ENCODE measurements at places on chromosomes 7 and 10. TPM values are rescaled to one million over a fixed set of nuclear protein-coding genes. Genes with fewer than 3 reads are reported as not detected.

Gene CLRN3
- not detected for total RNA-seq

Gene NRAP
- total RNA-seq = not detected

- no peak for DNase-seq
These were observed 92.5 kb downstream of the CSTF2T start for GRCh38 chr10:51606825-51607462.

Gene ADARB2
- total RNA-seq = 3.7 TPM

- DNase-seq = no peak
These were observed 227.1 kb downstream of the DYNC1I1 start for GRCh38 chr7:95999481-95999880.

Gene AASS
- 349 TPM for total RNA-seq

Measured in WTC11 (cell line).